ENCODE measurements at places on chromosomes 5 and 9. TPM values are rescaled to one million over a fixed set of nuclear protein-coding genes. Genes with fewer than 3 reads are reported as not detected.

ITK gene
- 4.7 TPM for total RNA-seq

TMEFF1 gene
- total RNA-seq, result not detected

GRCh38 chr5:175728885-175729828, 71.3 kb downstream of the HRH2 start:
- DNase-seq, result peak; percentile 32
- H3K4me3 ChIP-seq, result no peak overlapping the region
- no peaks in the 10 kb centered on the region for H3K27me3 ChIP-seq
- no peaks in the 10 kb centered on the region for H3K36me3 ChIP-seq
- H3K27ac ChIP-seq, result no peak overlapping the region

DNA sequence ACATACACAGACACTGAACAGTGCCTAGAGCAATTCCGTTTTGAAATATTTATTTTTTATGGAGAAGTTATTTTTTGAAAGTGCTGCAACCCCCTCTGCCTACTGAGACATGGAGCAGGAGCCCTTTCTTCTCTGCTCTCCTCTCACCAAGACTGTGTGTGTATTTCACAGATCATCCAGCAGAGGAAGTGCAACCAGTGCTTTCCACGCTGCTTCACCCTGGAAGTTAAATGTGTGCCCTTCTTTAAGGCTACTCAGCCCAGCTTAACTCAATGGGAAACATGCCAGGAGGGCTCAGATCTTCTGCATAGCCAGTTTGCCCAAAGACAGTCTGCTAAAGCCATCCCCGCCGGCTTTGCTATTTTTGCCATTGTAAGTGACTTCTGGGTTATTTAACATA, 606.3 kb downstream of the TLE1 start:
- no peak for DNase-seq
- no peaks in the 10 kb centered on the region for H3K27me3 ChIP-seq
- H3K36me3 ChIP-seq, result no peaks in the 10 kb centered on the region
- no peak overlapping the region for H3K27ac ChIP-seq
- H3K4me3 ChIP-seq, result no peak overlapping the region

GRCh38 chr9:109449036-109449798, 48.9 kb downstream of the PTPN3 start:
- no peak overlapping the region for H3K4me3 ChIP-seq
- H3K27me3 ChIP-seq, result no peaks in the 10 kb centered on the region
- H3K4me1 ChIP-seq, result no peaks in the 10 kb centered on the region
- H3K27ac ChIP-seq, result no peak overlapping the region

DNA sequence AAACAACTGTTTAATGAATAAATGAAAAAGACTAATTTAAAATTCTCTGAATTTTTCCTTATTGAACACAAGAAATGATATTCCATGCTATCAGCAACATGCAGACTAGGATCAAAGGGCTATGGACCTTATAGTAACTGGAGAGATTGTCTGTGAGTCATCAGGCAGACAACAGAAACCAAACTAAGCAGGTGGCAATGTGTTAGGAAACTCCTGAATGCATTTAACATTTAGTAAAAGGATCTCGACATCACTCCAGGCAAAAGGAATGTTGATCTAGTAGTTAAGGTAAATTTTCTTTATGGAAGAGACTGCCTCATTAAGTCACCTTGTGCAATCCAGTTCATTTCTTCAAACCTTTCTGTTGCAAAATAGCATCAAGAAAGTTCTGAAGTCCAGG, 58.4 kb downstream of the ARL15 start:
- DNase-seq, result no peak
- no peak overlapping the region for H3K4me3 ChIP-seq
- no peak overlapping the region for H3K27ac ChIP-seq
- peaks cover 5% of the 10 kb centered on the region for H3K4me1 ChIP-seq
- H3K36me3 ChIP-seq, result no peaks in the 10 kb centered on the region

GRCh38 chr5:161547406-161547737, 847 bp upstream of the GABRB2 start:
- H3K36me3 ChIP-seq, result no peaks in the 10 kb centered on the region
- peak overlapping the region; percentile 43 for H3K4me3 ChIP-seq
- no peak for DNase-seq
- peaks cover 38% of the 10 kb centered on the region for H3K27me3 ChIP-seq

- no peak overlapping the region for H3K4me3 ChIP-seq
- no peak for DNase-seq
- H3K4me1 ChIP-seq, result no peaks in the 10 kb centered on the region
- H3K36me3 ChIP-seq, result no peaks in the 10 kb centered on the region
- no peak overlapping the region for H3K27ac ChIP-seq
Measured at GRCh38 chr9:22279636-22280035, 167.0 kb upstream of the DMRTA1 start.

DNA sequence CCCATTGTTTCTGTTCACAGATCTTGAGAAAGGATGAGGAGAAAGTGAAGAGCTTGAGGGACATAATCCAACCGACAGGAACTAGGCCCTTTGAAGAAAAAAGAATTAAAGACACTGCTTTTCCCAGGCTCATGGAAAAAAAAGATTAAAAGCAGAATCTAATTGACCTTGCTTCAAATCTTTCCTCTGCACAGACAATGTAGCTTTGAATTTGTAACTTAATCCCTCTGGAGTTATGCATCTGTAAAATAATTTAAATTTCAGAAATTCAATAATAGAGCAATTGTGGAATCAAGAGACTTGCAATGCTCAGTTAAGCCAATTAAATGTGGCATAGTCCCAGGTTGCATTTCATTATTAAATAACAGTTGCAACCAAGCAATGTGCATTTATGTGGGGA, 64.6 kb downstream of the SVEP1 start:
- peaks cover 15% of the 10 kb centered on the region for H3K36me3 ChIP-seq
- H3K4me3 ChIP-seq, result no peak overlapping the region
- no peaks in the 10 kb centered on the region for H3K27me3 ChIP-seq
- H3K4me1 ChIP-seq, result no peaks in the 10 kb centered on the region
- H3K27ac ChIP-seq, result no peak overlapping the region
